Muscle of leg (tissue), 16 donors: ENCODE measurements at places on chromosomes 11 and 22. TPM values are rescaled to one million over a fixed set of nuclear protein-coding genes. Genes with fewer than 3 reads are reported as not detected.

RIMBP3C gene
- total RNA-seq: 0.40 TPM

SLC22A6 gene
- not detected for total RNA-seq

MYO7A gene
- total RNA-seq: 3.8 TPM

SCN4B gene
- 2.4 TPM for total RNA-seq

GVQW3 gene
- 3.4 TPM for total RNA-seq

SCN3B gene
- 12.8 TPM for total RNA-seq

TRMT112 gene
- 306 TPM for total RNA-seq

PLAAT2 gene
- not detected for total RNA-seq

SLN gene
- 2,631 TPM for total RNA-seq

RASSF10 gene
- total RNA-seq: 0.35 TPM

LRRC32 gene
- total RNA-seq: 21.8 TPM

C1QTNF5 gene
- total RNA-seq: 34.9 TPM

PIH1D2 gene
- total RNA-seq: 1.1 TPM

GRCh38 chr22:21964918-21965484 lies 12.4 kb upstream of the PPM1F start:
- DNase-seq: no peak

- DNase-seq: no peak
Observed at GRCh38 chr22:43535741-43536140, 123.9 kb downstream of the MPPED1 start.

DNA sequence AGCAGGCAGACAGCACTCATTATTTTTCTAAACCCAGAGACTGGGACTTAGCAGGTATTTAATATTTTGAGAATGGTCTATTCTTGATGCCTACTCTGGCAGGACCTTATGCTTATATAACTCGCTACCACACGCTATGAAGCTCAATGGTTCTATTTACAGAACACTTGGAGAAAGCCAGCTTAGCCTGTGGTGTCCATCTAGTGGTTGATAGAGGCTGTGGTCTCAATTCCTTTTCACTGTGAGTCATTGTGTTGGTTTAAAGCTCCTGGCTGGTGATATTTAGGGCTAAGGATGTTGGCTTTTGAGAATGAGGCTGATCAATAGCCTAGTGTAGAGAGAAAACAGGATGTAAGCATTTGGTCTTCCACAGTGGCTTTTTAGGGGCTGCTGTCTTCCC lies 206.4 kb downstream of the DBX1 start:
- peak; percentile 39 for DNase-seq

DNA sequence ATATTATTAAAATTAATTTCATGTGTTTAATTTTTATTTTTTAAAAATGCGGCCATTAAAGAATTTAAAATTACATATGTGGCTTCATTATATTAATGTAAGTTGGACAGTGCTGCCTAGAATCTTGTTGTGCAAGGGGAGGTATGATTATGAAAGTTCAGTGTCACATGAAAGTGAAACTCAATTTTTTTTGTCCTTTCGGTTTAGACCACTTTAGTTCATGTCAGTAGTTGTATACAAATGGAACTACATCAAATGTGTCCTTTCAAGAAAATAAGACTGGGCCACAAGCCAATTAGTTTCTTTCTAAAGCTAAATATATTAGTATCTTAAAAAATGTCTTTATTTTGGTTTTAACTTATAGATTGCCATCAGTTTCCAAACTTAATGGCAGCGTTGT lies 35.7 kb downstream of the TBCEL start:
- DNase-seq: no peak

- no peak for DNase-seq
Observed at GRCh38 chr22:26646158-26646557, 11.2 kb upstream of the MIAT start.

DNA sequence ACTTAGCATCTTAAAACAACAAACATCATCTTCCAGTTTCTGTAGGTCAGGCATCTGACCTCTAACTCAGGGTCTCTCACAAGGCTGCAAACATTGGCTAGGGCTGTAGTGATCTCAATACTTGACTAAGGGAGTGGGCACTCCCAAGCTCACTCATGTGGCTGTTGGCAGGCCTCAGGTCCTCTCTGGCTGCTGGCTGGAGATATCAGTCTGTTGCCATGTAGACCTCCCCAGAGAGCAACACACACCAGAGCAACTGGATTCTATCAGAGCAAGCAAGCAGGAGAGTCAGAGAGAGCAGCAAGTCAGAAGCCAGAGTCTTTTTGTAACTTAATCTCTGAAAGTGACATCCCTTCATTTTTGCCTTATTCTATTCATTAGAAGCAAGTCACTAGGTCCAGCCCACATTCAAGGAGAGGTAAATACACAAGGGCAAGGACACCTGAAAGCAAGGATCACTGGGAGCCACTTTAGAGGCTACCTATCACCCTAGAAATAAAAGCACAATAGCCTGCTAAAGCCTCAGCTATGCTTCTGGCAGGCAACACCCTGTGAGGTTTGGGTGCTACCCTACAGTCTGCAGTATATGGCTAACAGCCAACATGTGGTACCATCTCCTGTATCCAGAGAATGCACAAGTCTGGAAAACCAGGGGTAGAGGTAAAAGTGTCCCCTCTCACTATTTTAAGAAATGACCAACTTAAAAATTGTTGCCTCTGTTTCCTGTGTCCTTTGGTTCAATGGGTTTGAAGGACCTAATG lies 33.5 kb upstream of the CD44 start:
- peak; percentile 67 for DNase-seq

GRCh38 chr11:10899121-10899830 lies 41.4 kb upstream of the ZBED5 start:
- DNase-seq: peak; percentile 79

- no peak for DNase-seq
Observed at GRCh38 chr11:117302228-117302627, 11.1 kb downstream of the BACE1-AS start.

GRCh38 chr22:10741210-10741609 lies 4786.8 kb upstream of the OR11H1 start:
- no peak for DNase-seq

GRCh38 chr11:73206801-73207200 lies 11.3 kb upstream of the P2RY2 start:
- no peak for DNase-seq

DNA sequence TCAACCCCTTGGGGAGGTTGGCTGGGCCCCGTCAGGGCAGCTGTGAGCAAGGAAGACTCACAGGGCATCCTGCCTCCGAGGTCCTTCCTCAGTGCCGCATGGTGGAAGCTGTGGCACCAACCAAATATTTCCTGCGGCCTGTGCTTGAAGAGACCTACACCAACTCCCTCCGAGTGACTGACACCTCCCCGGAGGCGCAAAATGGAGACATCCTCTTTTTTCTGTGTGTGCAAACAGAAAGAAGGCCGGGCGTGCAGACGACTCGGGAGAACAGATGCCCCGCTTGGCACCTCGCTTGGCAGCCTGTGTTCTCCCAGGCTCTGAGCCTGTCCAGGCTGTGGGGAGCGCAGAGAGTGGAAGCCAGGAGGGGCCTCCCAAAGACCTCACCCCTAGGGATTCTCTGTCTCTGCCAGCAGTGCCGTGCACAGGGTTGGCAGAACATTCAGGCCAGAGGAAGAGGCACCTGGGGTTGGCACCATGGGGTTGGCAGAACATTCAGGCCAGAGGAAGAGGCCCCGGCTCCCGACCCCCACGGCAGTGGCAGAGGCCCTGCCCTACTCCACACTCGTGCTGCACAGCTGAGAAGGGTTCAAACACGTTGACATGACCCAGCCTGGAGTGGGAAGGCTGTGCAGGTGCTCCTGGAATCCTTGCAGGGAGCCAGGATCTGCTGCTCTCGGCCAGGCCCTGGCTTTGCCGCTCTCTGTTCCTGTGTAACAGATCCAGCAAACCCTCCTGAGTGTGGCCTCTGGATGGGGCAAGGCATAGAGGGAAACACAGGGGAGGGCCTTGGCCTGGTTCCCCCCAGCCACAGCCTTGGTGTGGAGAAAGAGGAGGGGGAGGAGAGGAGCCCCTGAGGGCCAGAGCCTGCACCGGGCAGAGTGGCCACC lies 805.5 kb downstream of the BRD1 start:
- DNase-seq: no peak

DNA sequence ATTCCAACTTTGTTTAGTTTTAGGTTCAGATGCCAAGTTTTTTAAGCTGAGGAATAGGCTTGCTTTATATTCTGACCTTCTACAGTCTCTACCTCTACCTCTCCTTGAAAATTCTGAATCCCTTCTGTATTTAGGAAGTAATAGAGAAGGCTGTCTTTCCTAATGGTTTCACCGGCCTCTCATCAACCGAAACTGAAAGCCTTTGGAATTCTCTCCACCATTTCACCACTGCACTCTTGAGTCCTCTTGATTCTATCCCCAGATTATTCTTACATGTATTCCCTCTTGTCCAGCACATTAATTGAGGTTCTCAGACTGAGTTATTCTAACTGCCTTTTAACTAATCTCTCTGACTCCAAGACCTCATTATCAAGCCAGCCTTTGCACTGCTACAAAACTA lies 67.7 kb upstream of the PICALM start:
- DNase-seq: no peak

- DNase-seq: no peak
Observed at GRCh38 chr11:2549080-2549479, 104.3 kb downstream of the KCNQ1 start.

GRCh38 chr11:114307524-114308203 lies 11.5 kb downstream of the NNMT start:
- peak; percentile 40 for DNase-seq
